ENCODE measurements at places on chromosomes 3 and 15.

DNA sequence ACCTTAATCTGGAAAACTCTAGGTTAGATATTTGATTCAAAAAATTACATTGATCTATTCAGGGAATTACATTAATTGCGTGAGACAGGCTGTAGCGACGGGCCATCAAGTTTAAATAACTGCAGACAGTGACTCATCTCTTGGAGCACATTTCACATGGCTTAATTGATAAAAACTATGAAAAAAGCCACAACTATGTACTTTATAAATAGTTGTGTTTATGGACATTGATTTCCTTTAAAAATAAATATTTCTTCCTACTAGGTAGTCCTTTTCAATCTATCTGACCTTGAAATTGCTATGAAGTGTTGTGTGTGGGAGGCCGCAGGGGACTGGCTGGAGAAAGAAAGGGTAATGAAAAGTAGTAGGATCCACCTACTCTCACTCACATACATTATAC is 157.8 kb downstream of the IL1RAP start:
- DNase-seq: no peak

GRCh38 chr3:12992629-12993516 is 80.4 kb downstream of the IQSEC1 start:
- DNase-seq: peak; percentile 25

GRCh38 chr3:150161011-150161410 is 190.3 kb upstream of the PFN2 start:
- no peak for DNase-seq

- no peak for DNase-seq
Measured at GRCh38 chr3:112381673-112382542, 49.0 kb downstream of the CD200 start.

GRCh38 chr3:1138036-1138435 is 45.2 kb downstream of the CNTN6 start:
- DNase-seq: no peak

DNA sequence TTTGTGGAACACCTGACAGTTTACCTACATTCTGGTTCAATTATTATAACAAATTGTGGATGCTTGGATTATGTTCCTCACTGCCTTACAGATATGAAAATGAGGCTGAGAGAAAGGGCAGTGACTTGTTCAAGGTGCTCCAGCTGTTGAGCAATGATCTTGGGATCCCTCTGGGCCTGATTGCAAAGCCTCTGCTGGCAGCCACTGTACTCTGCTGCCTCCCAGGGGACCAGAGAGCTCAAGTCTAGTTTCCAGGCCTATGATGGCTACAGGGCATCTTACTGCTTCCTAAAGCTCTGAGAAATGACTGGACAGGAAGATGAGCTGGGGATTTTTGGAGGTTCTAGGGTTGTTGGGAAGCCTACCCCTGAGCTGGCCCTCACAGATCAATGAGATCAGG is 2.3 kb upstream of the SHC4 start:
- DNase-seq: peak; percentile 76

DNA sequence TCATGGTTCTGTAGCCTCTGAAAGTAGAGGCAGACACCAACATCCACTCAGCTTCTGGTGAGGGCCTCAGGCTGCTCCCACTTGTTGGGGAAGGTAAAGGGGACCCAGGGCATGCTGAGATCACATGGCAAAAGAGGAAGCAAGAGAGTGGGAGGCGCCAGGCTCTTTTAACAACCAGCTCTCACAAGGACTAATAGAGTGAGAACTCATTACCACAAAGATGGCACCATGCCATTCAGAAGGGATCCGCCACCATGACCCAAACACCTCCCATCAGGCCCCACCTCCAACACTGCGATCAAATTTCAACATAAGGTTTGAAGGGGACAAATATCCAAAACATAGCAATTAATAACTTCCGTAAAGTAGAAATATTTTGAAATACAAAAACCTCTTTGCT is 192.3 kb downstream of the OCA2 start:
- no peak for DNase-seq

DNA sequence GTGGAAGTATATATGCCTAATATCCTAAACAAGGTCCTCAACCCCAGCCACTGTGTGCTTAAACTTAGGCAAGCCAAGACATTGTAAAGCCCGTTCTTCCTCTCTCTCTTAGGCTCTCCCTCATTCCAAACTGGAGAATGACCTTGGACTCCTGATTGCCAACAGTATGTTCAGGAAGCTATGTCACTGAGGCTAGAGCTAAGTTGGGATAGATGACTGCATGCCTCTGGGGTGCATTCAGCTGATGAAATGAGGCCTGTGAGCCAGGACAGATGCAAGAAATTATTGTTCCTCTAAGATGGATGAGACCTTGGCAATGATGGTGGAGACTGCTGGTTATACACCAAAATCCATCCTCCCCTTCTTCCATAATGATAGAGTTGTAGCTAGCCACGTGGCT is 27.9 kb upstream of the TBC1D21 start:
- DNase-seq: no peak

- no peak for DNase-seq
Measured at GRCh38 chr3:124453189-124453588, 277.1 kb upstream of the UMPS start.

DNA sequence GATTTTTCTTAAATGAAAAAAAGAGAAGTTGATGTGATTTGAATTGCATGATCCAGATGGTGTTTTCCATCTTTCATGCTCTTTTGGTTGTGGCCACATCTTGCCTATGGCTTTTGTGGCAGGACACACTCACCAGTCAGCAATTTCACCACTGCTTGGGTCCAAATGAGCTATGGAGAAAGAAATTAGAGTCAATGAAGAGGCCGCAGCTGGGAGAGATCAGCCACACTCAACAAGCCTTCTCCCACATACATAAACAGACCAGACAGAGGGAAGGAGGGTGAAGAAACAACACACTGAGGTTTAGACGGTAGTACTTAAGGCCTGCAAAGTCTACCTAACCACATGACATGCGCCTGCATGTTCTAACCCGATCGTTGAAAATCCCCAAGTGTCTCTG is 110.7 kb upstream of the CDIN1 start:
- DNase-seq: peak; percentile 57

DNA sequence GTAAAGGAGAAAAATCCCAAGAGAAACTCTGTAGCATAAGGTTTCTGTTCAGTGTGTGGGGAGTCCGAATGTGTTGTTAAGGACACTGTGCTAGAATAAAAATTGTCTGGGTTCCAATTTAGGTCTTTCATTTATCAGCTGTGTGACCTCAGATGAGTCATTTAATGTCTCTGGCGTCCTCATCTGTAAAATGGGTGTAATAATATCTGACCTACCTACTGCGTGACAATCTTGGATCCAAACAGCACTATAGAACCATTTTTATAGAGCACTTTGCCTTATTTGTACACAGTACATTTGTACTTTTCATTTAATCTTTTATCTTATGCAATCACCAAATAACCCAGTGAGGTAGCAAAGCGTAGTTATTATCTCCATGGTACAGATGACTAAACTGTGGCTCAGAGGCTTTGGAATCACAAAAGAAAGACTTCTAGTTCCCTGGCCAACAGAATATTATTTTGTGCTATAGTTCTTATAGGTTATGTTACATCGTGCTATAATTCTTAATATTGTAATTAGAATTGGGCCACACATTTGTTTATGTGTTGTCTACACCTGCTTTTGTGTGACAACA is 46.6 kb upstream of the TNIK start:
- DNase-seq: no peak

DNA sequence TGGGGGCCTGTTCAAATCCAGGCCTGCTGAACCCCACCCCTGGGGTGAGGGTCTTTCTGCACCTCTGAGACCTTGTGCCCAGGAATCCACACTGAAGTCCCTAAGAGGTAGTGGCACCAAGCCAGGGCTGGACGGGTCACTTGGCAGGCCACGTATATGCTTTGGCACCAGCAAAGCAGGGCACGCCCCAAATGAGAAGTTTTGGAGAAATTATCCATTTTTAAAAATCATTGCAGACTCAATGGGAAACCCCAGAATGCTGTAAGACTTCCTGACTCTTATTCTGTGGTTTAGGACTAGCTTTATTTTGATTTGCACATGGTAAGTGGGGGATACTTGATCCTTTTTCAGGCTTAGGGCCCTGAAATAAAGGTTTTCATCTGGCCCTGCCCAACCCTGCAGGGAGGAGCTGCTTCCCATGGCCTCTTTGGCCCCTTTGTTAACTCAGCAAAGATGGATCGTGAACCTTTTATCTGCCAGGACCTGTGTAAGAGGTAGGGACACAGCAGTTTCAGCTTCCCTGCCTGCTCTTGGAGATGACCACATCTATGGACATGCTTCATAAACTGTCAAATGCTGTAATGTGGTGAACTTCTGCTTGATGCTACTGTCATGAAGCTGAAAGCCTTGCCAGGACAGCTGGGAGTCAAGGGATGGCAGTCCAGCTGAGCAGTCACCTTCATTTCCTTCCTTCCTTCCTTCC is 88.0 kb downstream of the HMG20A start:
- DNase-seq: peak; percentile 63

DNA sequence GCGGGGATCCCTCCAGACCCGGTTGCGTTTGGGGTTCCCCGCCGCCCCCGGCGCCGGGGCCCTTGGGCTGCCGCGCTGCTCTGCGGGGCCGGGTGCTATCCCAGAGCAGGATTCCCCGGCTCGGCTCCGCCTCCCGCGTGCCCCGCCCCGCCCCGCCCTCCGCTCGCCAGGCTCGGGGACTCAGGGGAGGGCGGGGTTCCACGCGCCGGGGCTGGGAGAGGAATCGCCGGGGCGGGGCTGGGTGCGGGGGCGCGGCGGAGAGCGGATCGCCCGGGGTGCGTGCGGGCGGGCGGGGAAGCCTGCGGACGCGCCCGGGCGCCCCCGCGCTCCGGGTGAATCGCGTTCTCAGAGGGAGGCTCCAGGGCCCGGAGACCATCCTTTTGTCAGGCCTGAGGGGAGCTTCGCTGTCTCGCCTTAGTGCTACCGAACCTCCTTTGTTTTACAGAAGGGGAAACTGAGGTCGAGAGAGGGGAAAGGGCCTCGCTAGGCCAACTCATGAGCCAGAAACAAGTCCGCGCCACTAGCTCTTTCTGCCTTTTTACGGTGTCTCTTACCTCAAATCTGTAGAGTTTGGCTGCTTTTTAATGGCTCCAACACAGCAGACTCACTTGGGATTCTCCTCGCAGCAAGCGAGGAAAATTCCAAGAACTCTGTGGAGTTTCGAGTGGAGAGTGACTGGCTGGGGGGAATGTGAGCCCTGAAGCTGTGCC is at the start of gene TMEM158:
Gene TMEM158, minus strand, starts transcription at position 82 of the 710 bp plus-strand sequence. CDS start 260 bp downstream, outside the sequence.
- DNase-seq: peak; percentile 73

GRCh38 chr3:119524931-119525662 is 26.8 kb downstream of the TIMMDC1 start:
- peak; percentile 20 for DNase-seq

DNA sequence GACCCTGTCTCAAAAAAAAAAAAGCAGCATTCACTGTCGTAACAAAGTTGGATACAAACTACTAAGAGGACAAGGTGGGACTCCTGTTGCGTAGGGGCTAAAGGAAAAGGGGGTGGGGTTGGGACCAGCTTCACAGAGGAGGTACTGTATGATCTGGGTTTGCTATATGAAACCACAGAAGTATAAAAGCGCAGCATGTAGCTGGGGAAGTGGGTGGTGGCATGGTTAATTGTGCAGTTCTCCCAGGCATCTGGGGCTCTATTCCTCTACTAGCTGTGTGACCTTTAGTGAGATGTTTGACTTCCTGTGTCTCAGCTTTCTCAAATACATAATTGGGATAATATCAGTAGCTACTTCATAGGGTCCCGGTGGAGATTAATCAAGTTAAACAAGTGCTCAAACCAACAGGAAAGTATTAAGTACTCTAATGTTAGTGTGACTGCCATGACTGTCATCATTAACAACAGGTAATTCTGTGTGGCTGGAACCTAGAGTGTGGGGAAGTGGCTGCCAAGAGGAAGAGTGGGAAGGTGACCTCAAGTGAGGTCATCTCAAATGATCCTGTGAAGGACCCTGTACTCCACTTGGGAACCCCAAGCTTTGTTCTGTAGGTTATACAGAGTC is 11.5 kb downstream of the PARP16 start:
- no peak for DNase-seq

- no peak for DNase-seq
Measured at GRCh38 chr3:78562328-78562727, 1205.5 kb downstream of the ROBO1 start.

DNA sequence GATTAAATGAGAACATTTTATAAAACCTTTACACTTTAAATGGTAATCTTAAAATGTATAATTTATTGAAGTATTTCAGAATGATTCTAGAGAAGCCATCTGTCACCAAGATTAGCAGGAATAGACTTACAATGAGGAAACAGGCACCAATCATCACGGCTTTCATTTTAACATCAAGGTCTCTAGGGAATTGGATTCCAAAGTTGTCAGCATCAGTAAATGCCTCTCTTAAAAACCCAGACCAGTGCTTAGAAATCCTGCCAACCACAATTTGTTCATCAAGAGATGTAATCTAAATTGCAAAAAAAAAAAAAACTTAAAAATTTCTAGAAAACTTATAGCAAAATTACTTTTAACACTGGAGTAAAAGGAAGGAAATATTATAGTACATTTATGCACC is 20.3 kb downstream of the PLSCR2 start:
- DNase-seq: no peak

- DNase-seq: peak; percentile 35
Measured at GRCh38 chr3:191353022-191353777, 22.9 kb upstream of the UTS2B start.

DNA sequence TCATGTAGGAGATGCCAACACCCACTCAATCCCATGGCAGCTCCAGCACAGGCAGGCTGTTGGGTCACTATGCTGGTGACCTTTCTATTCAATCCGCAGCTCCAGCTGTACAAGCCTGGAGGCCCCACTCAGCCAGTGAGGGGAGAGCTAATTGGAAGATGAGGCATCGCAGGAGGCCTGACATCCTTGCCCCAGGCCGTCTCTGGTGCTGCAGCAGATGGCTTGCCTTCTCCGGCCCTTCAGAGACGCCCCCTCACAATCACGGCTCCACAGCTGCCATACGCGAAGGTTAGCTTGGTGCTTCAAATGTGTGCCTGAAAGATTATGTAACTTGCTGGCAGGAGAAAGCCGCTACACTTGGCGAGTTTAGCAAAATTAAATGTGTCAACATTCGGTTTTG is 104.2 kb upstream of the CLSTN2 start:
- DNase-seq: no peak

DNA sequence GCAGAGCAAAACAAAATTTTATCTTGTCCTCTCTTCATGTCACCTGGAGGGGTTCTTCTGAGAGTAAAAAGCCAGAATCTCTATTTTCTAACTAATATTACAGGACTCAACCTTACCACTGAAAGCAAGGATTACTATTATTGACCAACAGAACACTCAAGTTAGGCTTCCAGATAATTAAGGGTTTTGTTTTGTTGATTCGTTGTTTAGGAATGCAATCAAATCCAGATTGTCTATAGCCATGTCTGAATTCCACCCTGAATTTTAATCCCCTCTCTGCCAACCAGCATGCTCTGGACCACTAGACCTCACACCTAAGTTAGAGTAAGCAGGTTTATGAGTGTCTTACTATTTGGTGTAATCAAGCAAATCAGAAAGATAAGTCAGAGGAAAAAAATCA is 90.7 kb downstream of the PEAK1 start:
- DNase-seq: no peak

GRCh38 chr3:53420831-53421230 is 73.5 kb upstream of the DCP1A start:
- DNase-seq: no peak

- peak; percentile 24 for DNase-seq
Measured at GRCh38 chr3:55879901-55880331, 392.8 kb upstream of the WNT5A start.

Measured in kidney tubule cell (primary cell).